Hindlimb muscle (tissue), 1 donor: ENCODE measurements at places on chromosomes 2 and 18.

DNA sequence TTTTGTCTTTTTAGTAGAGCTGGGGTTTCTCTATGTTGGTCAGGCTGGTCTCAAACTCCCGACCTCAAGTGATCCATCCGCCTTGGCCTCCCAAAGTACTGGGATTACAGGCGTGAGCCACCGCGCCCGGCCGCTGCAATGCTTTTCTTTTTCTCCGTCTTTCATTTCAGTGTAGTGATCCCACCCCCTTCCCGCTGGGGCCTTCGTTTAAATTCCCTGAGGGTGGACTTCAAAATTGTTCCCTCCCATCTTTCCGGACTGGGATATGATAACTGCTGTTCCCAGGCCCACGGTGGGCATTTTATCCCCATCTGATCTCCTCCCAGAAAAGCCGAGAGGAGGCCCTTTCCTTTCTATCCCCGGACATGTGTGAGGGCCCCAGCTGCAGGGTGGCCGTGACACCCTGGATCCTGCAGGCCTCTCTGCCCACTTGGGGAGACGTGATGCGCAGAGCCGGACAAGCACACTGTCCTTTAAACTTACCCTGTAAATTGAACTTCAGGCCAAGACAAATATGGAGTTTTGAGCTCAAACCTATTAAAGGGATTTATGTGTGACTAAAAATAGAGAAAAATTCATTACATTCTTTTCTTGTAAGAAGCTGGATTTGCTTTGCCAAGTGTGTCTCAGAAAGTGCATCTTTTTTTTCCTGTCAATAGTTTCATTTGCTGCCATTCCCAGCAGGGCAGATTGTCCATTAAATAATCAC is 54.5 kb upstream of the AFF3 start:
- no peak for DNase-seq

- no peak for DNase-seq
Measured at GRCh38 chr18:79548986-79549637, 130.5 kb upstream of the CTDP1 start.

DNA sequence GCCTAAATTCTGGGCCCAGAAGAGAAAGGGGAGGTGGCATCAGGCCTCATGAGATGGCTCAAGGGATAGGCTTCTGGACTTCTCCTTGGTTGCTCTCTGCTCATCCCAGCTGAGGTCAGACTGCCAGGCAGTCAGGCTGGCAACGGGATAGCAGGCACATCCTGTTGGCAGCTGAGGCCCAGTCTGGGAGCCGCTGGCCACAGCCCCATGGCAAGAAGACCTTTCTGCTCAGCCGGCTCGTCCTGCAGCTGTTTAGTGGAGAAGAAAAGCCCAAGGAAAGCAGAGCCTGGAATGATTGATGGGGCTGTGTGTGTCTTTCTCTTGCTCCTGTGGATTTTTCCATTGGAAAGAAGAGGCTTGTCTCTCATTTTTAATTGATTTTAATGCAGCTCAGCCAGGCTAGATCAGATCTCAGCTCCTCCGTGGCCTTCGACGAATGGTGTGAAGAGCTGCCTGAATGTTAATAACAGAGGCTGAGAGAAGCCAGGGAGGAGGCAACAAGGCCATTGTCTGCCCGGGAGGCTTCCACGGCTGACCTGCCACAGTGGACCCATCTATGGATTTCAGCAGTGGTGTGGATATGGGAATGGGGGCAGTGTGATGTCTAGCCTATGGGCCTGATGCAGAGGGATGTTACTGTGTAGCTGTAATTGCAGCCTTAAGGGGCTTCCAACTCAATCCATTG is 99.5 kb downstream of the HS1BP3 start:
- DNase-seq, result no peak

DNA sequence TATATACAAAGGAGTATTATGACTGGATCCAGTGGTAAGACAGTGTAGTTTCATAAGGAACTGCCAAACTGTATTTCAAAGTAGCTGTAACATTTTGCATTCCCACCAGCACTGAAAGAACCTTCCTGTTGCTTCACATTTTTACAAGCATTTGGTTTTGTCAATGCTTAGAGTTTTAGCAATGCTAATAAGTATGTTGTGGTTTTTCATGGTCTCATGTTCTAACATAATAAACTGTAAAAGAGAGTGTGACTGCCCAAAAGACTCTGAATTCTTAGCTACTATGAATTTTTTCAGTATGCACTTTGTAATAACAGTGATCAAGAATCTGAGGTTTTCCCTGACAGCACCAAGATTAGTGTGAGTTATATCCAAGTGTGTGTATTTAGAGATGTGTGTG is 604.2 kb downstream of the XIRP2 start:
- no peak for DNase-seq

- DNase-seq, result no peak
Measured at GRCh38 chr2:219916281-219916680, 288.9 kb downstream of the SLC4A3 start.

GRCh38 chr2:43475137-43475846 is 120.5 kb downstream of the THADA start:
- DNase-seq, result no peak

DNA sequence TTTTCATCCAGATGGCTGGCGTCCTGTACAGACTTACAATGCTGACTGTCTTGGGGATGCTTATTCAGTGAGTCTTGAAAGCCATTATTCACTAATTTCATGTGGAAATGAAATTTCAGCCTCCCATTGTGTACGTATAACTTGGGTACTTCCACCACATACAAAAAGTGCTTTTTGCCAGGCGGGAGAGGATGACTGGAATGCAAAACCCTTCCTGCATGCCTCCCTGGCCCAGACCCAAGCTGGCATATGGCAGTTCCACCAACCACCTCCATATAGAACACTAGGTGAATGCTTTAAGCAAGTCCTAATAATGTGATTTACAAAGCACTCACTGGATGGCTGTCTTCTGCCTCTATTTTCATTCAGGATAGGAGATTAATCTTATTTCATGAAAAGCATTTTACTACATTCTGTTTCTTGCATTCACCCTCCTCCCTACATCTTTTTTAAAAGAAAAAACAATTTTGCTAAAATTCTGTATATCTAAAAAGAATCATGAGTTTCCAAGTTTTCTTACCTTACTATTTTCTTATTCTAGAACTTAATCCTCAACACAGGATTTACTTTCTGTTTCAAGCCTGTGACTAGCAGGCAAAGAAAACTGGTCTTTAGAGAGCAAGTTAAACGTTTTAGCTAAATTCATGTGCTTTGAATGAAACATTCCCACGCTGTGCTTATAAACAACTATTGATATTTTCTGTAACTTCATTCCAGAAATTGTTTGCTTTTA is 327.6 kb downstream of the NCKAP5 start:
- DNase-seq, result no peak

- DNase-seq, result no peak
Measured at GRCh38 chr2:109680523-109681297, 66.5 kb downstream of the SOWAHC start.

- DNase-seq, result no peak
Measured at GRCh38 chr18:21484851-21485636, 115.5 kb downstream of the ESCO1 start.

- DNase-seq, result no peak
Measured at GRCh38 chr2:126835831-126836230, 62.9 kb upstream of the TEX51 start.

DNA sequence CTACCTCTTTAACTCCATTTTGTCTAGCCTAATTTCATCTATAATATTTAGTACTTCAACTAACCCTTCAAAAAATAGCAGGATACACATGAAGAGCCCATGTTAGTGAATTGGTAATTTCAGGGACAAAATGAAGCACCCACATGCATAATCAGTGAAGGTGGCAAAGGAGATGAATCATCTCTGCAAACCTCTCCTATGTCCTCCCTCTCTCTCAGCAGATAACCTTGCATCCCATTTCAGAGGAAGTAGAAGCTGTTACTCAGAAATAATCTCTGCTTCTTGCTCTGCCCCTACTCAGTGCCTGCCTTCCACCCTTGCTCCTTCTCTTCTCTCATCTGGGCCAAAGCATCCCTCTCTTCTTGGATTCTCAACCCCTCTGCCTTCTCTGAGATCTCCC is 60.2 kb upstream of the CAVIN2 start:
- DNase-seq, result no peak

DNA sequence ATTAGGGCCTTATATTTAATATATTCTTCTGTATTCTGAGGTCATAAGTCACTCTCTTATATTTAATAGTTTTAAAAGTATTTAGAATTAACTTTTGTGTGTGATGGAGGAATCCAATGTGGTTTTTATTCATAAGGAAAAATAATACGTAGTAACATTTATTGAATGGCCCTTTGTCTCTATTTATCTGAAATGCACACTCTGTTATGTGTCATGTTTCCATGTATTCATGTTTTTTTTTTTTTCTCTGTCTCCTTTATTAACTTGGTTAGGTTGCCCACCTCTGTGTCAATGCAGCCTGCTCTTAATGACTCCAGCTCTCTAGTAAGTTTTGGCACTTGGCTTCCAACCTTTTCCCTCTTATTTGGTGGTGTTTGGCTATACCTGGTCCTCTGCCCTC is 33.8 kb downstream of the RNF144A start:
- no peak for DNase-seq

- no peak for DNase-seq
Measured at GRCh38 chr18:8333961-8334360, 275.3 kb upstream of the RAB12 start.

GRCh38 chr2:25809646-25810045 is 68.6 kb downstream of the ASXL2 start:
- DNase-seq, result no peak

DNA sequence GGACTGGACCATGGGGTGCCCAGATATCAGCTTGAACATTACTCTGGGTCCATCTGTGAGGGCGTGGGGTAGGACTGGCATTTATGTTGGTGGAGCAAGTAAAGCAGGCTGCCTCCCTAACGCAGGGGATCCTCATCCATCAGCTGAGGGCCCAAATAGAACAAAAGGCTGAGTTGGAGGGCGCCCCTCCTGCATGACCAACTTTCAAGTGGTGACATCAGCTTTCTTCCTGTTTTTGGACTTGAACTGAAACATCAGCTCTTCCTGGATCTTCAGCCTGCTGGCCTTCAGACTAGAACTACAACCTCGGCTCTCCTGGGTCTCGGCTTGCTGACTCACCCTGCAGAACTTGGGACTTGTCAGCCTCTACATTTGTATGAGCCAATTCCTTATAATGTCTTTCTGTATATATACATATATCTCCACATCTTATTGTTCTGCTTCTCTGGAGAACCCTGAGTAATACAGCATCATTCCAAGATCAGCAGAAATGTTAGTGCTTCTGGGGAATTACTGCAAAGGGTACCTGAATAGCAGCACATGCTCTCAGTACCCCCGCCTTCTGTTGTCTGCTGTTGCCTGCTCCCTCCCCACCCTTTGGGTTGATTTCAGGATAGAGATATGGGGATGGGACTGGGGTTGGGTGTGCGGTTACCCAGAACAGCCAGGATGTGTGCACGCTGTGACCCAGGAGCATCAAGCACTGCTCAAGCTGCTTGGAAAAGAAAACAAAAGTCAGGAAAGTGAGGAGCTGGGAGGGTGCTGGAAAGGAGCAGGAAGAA is 20.0 kb downstream of the TMEM127 start:
- no peak for DNase-seq

- DNase-seq, result peak; percentile 72
Measured at GRCh38 chr2:217714287-217714751, 288.5 kb downstream of the TNS1 start.

GRCh38 chr2:196324211-196324610 is 152.8 kb upstream of the STK17B start:
- no peak for DNase-seq

- no peak for DNase-seq
Measured at GRCh38 chr2:37456479-37456878, 112.0 kb downstream of the QPCT start.

- no peak for DNase-seq
Measured at GRCh38 chr18:13623871-13624270, 102.5 kb downstream of the FAM210A start.

DNA sequence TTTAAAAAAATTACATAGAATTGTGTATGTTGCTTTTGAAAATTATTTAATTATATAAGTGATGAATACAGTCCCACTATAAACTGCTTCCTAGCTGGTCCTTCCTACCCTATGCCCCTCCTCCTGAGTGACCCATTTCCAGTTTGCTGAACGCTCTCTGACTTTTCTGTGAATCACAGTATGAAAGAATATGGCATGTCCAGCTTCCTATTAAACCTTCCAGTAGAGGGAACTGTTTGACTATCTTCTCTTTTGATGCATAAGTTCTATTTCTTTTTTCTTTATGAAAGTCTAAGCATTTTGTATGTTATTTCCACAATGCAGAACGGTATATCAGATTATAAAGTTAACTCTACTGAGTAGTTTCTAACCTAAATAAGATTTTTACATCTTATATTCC is 41.3 kb downstream of the PSMG2 start:
- DNase-seq, result peak; percentile 18

DNA sequence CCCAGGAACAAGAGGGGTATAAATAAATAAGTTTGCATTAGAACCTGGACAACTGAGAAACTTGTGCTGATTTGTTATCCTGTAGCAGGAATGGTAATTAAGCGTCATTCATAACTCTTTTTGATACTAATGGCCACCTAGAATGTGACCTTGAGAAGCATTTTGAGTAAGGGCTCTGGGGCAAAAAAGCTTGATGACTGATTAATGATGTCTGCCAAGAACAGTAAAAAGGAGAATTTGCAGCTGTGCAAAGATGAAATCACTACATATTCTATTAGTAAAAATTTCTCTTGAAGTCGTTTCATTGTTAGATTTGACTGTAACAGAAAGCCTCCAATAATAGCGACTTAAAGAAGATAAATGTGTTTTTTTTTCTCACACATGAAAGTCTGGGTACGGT is 157.7 kb downstream of the PRKCE start:
- DNase-seq, result no peak

- no peak for DNase-seq
Measured at GRCh38 chr18:48227206-48227605, 182.0 kb downstream of the ZBTB7C start.

DNA sequence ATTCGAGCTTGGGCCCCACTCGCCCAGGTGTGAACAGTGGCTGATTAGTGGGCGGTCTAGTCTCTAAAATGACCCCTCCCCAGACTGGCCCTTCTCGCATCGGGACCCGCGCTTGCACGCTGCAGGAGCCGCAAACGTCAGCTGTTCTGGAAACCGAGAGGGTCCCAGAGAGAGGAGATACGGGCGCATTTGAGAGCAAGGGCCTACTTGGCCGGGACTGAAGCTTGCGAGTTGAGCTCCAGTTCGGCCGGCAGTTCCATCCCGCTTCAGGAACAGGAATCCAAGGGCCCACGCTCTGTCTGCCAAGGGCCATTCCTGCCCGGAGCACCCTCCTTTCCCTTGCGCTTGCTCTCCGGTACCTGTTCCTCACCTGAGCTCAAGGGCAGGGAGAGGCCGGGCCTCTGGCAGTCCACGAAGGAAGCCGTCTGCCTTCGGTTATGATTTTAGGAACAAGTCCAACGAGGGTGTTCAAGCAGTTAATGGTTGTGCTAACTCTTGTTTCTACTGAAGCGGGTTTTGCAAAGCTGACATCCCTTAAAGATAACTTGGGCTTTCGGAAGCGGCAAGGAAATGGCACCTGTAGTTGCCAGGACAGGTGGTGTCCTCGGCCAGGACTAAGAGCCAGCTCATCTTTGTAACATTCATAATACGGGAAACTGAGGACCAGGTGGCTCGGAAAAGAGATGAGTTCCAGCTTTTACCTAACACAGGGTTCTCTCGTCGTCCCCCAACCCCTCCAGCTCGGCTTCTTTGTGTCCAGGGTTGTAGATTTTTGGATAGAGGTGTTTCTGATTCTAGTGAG is 3.9 kb upstream of the DLX1 start:
- no peak for DNase-seq

GRCh38 chr18:8401606-8402005 is 207.6 kb upstream of the RAB12 start:
- no peak for DNase-seq
